Activated CD4-positive, alpha-beta T cell treated with anti-CD3 and anti-CD28 coated beads, Interleukin-2, amount 50 U/mL, for 48 hours (primary cell): ENCODE measurements at places on chromosomes 12 and 14.

- DNase-seq, result no peak
Observed at GRCh38 chr14:53894456-53894855, 62.2 kb downstream of the BMP4 start.

- DNase-seq, result peak; percentile 75
Observed at GRCh38 chr12:57452937-57453509, 2.1 kb upstream of the INHBE start.

GRCh38 chr14:69288011-69288771 is 28.2 kb downstream of the GALNT16 start:
- DNase-seq, result no peak

DNA sequence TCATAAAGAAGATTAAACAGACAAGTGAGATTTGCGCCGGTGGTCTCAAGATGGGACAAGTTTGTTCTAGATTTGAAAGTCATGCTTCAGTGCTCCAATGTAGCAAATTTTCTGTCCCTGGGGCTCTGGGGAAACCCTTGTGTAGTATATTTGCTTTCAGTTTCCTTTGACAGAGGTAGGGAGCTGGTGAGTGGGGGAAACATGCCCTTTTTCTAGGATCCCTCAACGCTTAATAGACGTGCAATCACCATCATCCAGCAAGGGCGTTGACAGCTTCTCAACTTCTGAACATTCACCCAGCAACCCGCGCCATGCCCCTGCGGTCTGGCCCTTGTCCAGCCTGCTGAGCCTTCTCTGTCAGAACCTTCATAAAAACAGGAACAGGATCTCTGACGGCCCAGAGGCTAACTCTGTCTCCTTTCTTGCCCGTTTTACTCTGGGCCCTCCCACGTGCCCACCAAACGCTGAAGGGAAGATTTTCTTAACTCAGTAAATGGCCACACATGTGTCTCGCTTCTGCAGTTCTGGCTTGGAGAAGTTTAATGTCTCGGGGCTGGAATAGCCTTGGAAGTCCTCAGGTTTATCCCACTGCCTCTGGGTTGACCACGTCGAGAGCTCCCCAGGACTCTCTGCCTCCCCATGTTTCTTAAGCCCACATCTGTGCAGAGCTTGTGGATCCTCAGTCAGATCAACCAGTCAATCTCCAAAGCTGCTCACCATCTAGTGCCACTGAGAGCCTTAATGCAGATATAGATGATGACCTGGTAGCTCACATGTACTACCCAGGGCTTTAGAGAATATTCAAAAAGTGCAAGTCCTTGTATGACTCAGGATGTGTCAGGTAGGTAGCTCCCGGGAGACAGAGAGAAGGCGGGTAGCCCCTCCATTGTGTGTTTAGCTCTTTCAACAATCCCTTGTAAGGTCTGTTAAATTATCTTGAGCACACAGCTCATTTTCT is 58.1 kb upstream of the CCND2 start:
- peak; percentile 45 for DNase-seq

- no peak for DNase-seq
Observed at GRCh38 chr12:57101892-57102695, 9.1 kb downstream of the STAT6 start.

DNA sequence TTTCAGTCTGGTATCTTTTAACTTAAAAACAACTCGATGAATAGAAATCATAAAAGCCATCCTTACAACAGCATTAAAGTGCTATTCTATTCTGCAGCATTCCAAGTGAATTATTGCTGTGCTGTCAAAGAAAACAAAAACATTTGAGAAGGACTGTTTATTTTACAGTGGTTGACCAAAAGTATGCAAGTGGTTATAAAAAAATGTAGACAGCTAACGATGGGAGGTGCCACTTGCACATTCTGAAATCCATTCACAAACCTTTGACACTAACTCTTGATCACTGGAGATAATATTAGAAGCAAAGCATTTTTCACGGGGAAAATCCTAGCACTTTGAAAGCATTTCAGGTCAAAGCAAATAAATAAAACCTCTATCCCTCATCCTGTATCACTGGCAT is 55.6 kb downstream of the HMGA2 start:
- DNase-seq, result no peak

GRCh38 chr12:6759741-6760140 is 6.4 kb upstream of the PTMS start:
- DNase-seq, result no peak

DNA sequence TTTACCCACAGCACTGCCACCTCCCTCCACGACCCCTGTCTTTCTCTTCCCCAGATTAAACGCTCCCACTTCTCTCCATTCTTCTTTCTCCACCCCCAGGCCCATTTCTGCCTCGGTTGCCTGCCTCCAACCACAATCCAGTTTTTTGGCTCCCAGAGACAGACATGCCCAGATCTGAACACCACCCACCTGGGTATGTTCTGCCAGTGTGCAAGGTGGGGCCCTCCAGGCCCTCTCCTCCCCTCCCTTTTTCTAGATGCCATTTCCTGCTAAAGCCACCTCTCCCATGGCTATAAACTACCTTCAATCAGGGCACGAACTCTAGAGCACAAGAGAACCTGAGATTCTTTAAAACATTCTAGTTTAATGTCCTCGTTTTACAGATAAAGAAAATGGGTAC is 63.3 kb downstream of the IRF2BPL start:
- no peak for DNase-seq

DNA sequence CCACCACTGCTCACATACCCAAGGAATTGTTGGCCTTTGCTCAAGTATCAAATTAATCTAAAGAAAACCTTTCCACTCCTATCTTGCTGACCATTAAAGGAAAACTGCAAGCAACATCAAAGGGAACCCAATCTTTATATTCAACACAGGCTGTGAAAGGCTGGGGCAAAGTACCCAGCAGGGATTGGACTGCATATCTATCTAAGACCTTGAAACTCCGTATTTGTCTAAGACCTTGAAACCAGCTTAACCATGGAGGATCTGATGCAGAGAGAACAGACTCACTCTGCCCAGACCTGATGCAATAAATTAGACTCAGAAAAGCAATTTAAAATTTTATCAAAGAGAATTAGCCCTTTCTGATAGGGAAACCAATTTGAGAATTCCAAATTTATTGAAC is 102.2 kb downstream of the DIO2 start:
- no peak for DNase-seq
